ENCODE measurements at places on chromosomes 1 and 21.

- no peak for DNase-seq
These were observed 307.0 kb upstream of the USP25 start for GRCh38 chr21:15422783-15423182.

DNA sequence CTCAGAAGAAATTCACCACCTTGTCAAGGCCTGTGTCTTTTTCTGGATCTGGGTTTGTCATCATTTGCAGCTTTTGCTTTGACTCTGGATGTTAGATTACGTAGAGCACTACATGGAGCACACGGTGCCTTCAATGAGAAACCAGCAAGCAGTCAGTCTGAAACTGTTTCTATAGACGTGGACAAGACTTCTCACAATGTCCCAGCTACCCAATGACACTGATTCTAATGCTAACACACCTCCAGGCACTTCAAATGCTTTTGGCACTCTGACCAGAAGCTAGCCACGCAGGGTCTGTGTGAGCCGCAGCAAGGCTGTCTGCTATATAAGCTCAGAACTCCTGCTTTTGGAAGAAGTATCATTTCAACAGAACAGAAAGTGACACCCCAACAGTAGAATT lies 38.2 kb downstream of the ITPKB start:
- no peak for DNase-seq

DNA sequence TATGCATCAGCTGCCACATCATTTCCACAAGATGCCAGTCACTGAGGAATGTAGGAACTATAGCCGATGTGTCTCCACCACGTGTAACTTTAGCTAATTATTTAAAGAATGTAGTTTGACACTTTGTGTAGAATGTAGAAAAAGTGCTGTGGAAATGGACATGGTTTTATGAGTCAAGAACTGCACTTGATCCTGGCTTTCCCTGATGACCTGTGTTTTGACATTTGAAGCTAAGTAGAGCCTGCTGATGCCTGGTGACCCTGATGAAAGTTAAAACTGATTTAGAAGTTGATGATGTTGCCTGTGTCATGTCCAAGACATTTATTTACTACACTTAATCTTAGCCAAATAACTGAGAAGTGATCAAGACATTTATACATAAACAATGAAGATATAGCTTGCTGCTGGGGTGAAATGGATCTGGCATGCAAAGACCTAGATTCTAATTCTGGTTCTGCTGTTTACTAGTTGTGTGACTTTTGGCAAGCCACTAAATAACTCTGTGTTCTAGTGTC lies 4.4 kb upstream of the OSBPL9 start:
- DNase-seq: no peak

- peak; percentile 6 for DNase-seq
These were observed 34.7 kb downstream of the RGSL1 start for GRCh38 chr1:182484531-182485257.

- no peak for DNase-seq
These were observed 149.2 kb downstream of the ACTL8 start for GRCh38 chr1:17904290-17904689.

DNA sequence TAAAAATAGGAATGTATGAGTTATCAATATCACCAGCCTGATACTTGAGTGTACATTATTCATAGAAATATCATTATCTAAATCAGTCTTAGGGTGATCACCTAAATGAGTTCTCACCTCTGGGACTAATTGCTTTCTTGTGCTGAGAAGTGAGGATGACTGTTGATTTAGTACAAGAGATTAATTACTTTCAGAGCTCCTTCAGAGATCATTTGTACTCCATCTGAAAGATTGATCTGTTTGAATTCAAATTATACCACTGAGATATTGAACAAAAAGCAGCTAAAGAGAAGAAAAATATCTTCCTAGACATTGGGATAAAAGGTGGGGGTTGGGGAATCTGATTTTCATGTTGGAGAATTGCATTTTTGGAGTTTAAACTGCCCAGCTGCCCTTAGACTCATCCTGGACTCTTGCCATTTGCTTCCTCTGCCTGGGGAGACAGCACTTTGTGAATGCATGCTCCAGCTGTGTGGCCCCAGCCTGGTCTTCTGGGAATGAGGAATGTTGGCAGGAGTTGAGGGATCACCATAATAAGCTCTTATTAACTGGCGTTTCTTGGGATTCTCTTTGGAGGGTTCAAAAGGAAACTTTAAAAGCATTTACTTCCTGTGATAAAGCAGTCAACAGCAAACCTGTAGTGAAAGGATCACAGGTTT lies 19.7 kb upstream of the PGBD2 start:
- no peak for DNase-seq

Data from NCI-H1694 (cell line).